ENCODE measurements at places on chromosomes 3 and 15. TPM values are rescaled to one million over a fixed set of nuclear protein-coding genes. Genes with fewer than 3 reads are reported as not detected.
A peak's percentile ranks its signal among the peaks of the same experiment; 100 is the strongest.

DNA sequence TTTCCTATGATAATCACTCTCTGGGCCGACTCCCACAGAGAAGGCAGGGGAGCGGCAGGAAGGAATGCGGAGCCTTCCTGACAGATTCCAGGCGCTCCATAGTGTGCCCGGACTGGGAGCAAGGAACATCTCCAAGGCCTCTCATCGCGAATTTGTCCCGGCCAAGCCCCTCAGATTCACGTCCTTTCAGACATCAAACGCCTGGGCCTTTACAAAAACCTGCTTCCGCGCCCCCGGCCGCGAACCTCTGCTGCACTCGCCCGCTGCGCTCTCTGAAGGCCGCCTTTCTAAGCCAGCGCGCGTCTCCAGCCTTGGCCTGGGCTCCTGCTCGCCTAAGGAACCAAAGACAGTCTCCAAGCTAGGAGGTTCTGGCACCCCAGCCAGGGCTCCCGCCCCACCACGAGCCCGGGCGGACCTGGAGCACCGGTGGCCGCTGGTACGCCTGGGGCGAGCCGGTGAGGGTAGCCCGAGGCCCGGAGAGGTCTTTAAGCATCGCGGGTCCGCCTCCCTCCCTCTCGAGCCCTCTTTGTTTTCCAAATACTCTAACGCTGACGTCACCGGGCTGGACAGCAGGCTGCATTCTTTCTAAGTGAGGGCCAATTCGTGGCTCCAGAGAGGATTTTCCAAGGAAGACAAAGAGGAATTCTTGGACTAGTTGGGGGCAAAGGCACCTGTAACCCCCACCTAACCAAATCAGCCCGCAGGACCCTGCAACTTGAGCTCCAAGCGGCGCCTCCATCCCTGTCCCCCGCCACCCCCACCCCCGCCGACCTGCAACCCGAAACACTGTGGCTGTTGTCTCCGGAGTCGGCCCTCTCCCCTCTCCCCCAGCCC, 759 bp downstream of the AMOTL2 start:
- DNase-seq: no peak

GRCh38 chr15:47813748-47814384, 96.6 kb downstream of the SEMA6D start:
- DNase-seq: no peak

GRCh38 chr15:64472161-64472560, 11.8 kb downstream of the ZNF609 start:
- DNase-seq: no peak

The CCDC39 gene
- total RNA-seq: not detected

GRCh38 chr15:36614016-36614415, 34.6 kb downstream of the CDIN1 start:
- DNase-seq: no peak

The CLRN1 gene
- total RNA-seq: not detected

DNA sequence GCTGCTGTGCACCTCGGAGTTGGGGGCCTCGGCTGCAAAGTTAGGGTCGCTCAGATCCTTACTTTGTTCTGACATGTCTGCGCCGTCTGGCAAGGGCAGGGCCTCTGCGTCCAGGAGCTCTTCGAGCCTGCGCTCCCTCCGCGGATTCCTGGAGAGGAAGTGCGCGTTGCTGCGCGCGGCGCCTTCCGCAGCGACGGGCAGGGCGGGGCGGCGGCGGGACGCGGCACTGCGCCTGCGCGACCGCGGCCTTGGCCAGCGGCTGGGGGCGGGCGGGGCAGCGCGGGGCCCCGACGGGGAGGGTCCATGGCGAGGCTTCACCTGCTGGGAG, at the start of gene NDN:
Gene NDN, minus strand, starts transcription at position 163 of the 328 bp plus-strand sequence. Its CDS starts 88 bp downstream, at position 75.
- peak; percentile 46 for DNase-seq

DNA sequence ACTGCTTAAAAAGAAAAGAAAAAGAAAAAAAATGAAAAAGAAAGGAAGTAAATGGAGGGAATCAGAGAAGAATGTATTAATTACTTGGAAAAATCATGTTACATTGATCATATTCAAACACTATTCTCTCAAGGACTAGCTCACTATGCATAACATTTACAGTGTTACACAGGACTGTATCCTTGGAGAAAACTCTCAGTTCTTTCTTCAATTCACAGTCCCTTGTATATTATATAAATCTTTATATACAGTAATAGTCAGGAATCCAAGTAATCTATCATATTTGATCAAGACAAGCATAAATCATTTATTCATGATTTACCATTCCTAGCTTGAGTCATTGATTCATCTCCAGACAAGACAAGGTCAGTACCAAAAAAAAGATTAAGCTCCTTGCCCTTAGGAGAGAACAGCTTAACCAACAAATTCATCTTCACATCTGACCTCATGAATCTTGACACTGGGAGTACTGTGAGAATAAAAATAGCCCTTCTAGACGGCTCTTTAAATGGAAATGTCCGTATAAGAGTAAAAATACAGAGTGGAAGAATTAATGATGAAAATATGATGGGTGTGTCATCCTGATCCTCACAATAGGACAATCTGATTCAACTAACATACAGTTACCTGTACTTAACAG, 980.4 kb downstream of the NAALADL2 start:
- DNase-seq: no peak

DNA sequence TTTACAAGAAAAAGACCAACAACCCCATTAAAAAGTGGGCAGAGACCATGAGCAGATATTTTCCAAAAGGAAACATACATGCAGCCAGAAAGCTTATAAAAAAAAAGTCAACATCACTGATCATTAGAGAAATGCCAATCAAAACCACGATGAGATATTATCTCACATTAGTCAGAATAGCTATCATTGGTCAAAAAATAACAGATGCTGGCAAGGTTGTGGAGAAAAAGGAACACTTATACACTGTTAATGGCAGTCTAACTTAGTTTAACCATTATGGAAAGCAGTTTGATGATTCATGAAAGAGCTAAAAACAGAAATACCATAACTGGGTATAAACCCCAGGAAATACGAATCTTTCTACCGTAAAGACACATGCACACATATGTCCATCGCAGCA, 76.3 kb downstream of the SUCNR1 start:
- DNase-seq: no peak

DNA sequence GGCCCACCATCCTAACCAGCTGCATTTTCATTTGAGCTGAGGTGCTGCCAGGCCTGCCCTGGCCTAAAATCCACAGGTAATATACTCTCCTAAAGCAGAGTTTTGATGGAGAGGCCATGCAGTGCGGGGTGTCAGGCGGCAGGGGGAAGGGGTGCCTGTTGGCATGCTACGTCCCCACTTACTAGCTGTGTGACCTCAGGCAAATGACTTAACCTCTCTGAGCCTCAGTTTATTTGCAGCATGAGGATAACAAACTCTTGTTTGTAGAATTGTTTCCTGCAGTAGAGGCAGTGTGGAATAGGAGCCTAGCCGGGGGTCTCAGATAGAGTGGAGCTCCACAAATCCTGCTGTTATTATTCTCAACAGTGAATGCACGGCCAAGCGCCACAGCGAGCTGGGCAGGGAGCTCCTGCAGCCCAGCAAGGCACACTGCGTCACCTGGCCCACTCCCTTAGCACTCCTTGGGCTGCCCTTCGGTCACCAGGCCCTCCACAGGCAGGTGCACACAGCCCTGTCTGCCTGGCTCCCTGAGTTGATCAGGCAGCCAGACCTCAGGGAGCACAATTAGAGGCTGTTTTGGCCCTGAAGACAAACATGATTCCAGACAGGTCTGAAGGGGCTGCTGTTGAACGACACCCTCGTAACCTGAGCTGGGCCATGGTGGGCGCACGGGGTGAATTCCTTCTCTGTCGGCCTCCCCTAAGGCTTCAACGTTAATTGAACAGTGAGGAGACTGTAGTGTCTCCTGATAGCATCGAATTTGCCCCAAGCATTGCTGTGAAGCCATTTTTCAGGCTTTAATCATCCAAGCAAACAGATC, 248.8 kb upstream of the LYSMD4 start:
- DNase-seq: no peak

- peak; percentile 54 for DNase-seq
These were observed 5.1 kb downstream of the RNU6-1 start for GRCh38 chr15:67834581-67835296.

The ANKDD1A gene
- 10.9 TPM for total RNA-seq

DNA sequence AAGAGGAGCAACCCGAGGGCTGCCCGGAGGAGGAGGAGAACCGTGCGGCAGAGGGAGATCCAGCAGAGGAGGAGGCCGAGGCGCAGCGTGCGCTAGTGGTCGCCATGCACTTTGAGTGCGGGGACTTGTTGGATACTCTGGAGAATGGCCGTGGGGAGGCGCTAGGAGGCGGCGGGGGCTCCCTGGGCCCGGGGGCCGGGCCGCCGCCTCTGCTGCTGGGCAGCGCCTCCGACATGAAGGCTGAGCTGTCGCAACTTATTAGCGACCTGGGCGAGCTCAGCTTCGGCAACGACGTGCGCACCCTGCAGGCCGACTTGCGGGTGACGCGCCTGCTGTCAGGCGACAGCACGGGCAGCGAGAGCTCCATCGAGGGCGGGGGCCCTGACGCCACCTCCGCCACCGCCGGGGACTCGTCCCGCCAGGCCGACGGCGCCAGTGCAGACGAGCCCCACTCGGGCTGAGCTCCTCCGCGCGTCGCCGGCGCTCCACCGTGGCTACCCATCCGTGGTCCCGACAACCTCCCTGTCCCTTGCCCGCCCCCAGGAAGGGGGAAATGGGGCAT, 2.0 kb downstream of the FAM43A start:
- DNase-seq: peak; percentile 80

The ROBO1 gene
- total RNA-seq: 5.3 TPM

- DNase-seq: no peak
These were observed 279.8 kb downstream of the ARPP21 start for GRCh38 chr3:35919160-35919559.

DNA sequence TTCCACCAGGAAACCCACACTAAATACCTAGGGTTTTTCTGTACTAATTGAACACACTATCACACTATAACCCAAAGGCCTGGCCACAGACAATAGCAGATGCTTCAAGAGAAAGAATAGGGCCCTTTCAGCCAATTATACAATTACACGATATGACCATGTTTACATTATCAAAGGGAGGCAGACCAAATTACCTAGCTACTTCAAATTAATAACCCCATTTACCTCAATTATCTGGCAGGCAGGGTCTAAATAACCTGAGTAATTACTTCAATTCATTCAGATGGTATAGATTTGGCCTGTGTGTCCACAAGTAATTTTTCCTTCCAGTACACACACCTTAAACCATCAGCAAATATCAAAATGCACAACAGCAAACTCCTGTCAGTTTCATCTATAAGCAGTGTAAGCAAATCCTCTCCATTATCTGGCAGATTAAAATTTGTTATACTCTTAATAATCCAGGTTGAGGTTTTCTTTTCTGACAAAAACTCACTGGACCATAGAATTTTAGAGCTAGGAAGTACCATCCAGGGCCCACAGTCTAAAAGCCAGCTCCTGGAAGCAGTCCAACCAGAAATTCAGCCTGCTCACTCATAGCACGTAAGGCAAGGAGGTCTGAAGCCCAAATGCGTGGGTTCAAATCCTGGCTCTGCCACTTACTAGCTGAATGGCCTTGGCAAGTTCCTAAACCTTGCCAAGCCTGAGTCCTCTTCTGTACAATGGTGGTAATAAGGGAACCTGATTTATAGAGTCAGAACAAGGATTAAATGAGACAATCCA, 51.8 kb downstream of the RFTN1 start:
- DNase-seq: no peak

DNA sequence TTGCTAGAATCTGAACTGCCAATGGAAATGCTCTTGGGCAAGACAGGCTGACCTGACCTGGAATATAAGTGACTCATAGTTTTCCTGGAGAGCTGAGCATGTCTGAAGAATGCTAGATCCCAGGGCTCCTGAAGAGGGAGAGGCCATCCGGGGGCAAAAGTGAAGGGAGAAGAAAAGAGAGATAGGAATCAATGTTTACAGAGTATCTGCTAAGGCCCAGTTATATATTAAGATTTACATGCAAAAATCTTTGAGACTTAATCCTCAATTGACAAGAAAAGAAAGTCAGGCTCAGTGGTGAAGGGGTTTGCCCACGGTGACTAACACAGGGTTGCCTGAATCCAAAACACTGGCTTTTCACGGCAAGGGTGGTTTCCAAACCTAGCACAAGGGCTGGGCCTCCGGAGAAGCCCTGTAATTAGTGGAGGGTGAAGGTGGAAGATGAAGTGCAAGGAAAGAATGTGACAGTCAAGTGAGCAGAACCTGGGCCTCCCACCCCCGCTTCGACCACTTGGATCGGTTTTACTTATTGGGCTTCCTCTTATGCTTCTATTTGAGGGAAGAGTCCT, 91.7 kb upstream of the FGF12 start:
- no peak for DNase-seq

The FEZF2 gene
- not detected for total RNA-seq

DNA sequence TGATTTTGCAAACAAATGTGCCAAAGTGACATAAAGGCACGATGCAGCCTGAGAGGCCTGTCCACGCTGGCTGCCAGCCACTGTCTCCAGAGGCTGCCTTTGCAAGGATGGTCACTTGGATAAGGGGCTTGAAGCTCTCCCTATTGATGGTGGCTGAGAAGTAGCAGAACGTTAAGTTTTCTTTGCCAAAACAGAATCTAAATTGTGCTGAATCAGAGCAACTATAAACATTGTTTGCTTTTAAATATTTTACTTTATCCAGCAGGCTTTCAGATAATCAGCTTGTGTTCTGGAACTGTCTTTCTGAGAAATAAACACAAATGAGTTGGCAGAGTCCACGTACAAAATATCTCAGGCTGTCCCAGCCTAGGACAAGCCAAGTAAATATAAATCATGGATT, 23.8 kb upstream of the CNBP start:
- DNase-seq: no peak

- DNase-seq: no peak
These were observed 53.9 kb upstream of the WNT5A start for GRCh38 chr3:55541016-55541415.

DNA sequence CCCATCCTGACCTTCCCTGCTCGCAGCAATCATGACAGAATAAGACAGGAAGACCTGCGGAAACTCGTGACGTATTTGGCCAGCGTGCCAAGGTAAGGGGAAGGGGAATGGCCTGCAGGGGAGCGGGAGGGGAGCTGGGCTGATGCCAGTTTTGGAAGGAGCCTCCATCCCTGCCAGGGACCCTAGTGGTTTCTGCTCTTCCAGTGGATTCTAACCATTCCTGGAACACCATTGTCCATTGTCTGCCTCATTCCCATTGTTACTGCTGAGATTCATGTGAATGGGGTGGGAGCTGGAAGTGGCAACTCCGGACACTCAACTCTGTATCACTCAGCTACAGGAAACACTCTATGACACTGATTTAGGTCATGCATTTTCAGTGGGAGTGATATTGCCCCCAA, 242.9 kb upstream of the ROPN1 start:
- DNase-seq: no peak

GRCh38 chr3:23611737-23612295, 193.9 kb upstream of the UBE2E1 start:
- DNase-seq: no peak
